ENCODE measurements at places on chromosomes 7 and 10. TPM values are rescaled to one million over a fixed set of nuclear protein-coding genes. Genes with fewer than 3 reads are reported as not detected.
A peak's percentile ranks its signal among the peaks of the same experiment; 100 is the strongest.

GRCh38 chr7:134029743-134030142 is 97.4 kb upstream of the LRGUK start:
- DNase-seq = no peak
- H3K36me3 ChIP-seq = peaks cover 33% of the 10 kb centered on the region
- no peak overlapping the region for H3K27ac ChIP-seq
- H3K27me3 ChIP-seq = no peaks in the 10 kb centered on the region
- peaks cover 18% of the 10 kb centered on the region for H3K4me1 ChIP-seq

Gene GRM3
- not detected for total RNA-seq

Gene CAMK2B
- not detected for total RNA-seq

DNA sequence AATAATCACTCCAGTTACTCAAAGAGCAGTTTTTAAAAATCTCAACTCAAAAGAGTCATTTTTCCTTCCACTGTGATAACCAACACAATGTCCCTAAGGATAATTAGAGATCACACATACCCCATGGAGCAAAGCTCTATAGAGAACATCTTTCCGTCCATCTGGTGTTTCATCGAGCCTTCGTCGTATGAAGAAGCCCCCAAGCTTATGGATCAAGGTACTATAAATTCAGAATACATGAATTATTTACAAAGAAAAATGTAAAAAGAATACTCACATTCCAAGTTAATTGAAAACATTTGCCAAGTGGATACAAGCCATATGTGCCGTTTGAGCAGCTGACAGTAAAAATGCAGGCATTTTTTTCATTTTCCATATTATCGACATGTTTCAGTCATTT is 14.8 kb downstream of the GPAM start:
- no peaks in the 10 kb centered on the region for H3K4me1 ChIP-seq
- peaks cover 33% of the 10 kb centered on the region for H3K36me3 ChIP-seq
- H3K4me3 ChIP-seq = no peak overlapping the region
- no peaks in the 10 kb centered on the region for H3K27me3 ChIP-seq
- no peak for DNase-seq

DNA sequence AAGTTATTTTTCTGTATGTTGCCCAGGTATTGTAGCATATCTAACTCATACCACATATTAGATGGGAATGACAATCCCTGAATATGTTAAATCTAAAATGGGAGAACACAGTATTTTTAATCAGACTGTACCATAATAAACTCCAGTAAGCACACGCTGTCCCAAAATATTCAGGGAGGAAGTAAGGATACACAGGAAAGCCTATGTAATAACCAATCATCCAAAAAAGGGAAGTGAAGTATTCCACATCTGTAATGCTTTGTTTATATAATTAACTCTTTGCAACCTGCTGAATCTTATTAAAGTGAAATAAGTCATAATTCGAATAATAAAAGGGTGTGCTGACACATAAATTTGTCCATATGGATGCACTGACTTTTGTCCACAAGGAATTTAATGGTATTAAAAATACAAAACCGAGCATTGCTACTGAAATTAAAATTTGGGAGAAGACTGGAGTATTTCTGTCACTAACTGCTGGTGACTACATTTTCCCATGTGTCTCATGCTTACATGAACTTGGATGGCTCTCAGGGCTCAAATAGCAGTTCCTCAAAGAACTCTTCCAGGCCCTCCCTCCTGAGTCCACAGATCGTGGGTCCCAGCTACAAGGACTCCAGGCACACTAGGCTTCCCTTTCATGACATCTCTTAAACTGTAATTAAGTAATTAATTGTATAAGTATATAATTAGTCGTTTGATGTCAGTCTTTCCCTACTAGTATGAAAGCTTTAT is 120.6 kb downstream of the NEBL start:
- no peak for DNase-seq
- no peaks in the 10 kb centered on the region for H3K36me3 ChIP-seq
- H3K27me3 ChIP-seq = no peaks in the 10 kb centered on the region
- no peak overlapping the region for H3K4me3 ChIP-seq
- no peak overlapping the region for H3K27ac ChIP-seq

Gene ENTPD1
- total RNA-seq = 1.4 TPM

- H3K4me1 ChIP-seq = peaks cover 13% of the 10 kb centered on the region
- DNase-seq = peak; percentile 37
- H3K36me3 ChIP-seq = no peaks in the 10 kb centered on the region
Observed at GRCh38 chr10:114103284-114103683, 59.6 kb downstream of the ADRB1 start.

- no peak overlapping the region for H3K27ac ChIP-seq
- DNase-seq = no peak
- no peaks in the 10 kb centered on the region for H3K27me3 ChIP-seq
- no peaks in the 10 kb centered on the region for H3K4me1 ChIP-seq
Observed at GRCh38 chr10:109633846-109634245, 289.5 kb downstream of the XPNPEP1 start.

GRCh38 chr7:17829001-17829400 is 111.3 kb downstream of the SNX13 start:
- DNase-seq = no peak
- H3K27ac ChIP-seq = no peak overlapping the region
- no peaks in the 10 kb centered on the region for H3K4me1 ChIP-seq

DNA sequence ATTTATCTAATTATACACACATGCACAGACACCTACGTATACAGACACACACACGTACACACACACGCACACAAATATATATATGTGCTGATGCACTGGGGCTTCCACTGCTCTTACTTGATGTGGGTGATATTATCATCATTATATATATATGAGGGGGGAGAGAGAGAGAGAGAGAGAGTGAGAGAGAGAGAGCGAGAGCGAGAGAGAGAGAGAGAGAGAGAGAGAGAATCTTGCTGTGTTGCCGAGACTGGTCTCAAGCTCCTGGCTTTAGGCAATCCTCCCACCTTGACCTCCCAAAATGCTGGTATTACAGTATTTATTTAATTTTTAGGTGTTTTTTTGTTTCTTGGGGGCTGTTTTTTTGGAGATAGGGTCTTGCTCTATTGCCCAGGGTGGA is 3.6 kb upstream of the RABGEF1 start:
- H3K27ac ChIP-seq = no peak overlapping the region
- DNase-seq = no peak
- no peaks in the 10 kb centered on the region for H3K27me3 ChIP-seq
- H3K4me3 ChIP-seq = no peak overlapping the region

Gene ZP3
- 3.2 TPM for total RNA-seq

- H3K4me1 ChIP-seq = no peaks in the 10 kb centered on the region
- H3K36me3 ChIP-seq = peaks cover 33% of the 10 kb centered on the region
- H3K4me3 ChIP-seq = no peak overlapping the region
- no peak overlapping the region for H3K27ac ChIP-seq
- no peak for DNase-seq
Observed at GRCh38 chr7:143504215-143504936, 26.7 kb downstream of the TAS2R41 start.

Gene ZYX
- 138 TPM for total RNA-seq

- H3K4me3 ChIP-seq = peak overlapping the region; percentile 83
- no peaks in the 10 kb centered on the region for H3K36me3 ChIP-seq
- no peak for DNase-seq
- peaks cover 59% of the 10 kb centered on the region for H3K4me1 ChIP-seq
- no peaks in the 10 kb centered on the region for H3K27me3 ChIP-seq
Observed at GRCh38 chr7:24826662-24827020, 69.4 kb upstream of the GSDME start.

DNA sequence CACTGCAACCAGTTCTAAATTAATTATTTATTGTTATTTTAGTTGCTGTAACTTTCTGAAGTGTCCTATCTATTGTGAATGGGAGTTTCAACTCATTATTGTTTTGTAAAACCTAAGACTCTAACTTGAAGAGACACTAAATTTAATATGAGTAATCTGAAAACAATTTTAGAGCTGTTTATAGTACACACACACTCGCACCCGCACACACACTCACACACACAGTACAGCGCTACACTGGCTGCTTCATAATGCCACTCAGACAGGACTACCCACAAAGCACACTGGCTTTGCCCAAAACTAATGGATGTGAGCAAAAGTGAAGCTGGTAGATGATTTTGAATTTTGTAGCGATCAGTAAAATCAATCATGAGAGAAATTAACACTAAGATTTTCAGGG is 238.9 kb upstream of the ETV1 start:
- no peak overlapping the region for H3K4me3 ChIP-seq
- DNase-seq = no peak
- no peaks in the 10 kb centered on the region for H3K36me3 ChIP-seq
- H3K27me3 ChIP-seq = no peaks in the 10 kb centered on the region
- no peaks in the 10 kb centered on the region for H3K4me1 ChIP-seq

DNA sequence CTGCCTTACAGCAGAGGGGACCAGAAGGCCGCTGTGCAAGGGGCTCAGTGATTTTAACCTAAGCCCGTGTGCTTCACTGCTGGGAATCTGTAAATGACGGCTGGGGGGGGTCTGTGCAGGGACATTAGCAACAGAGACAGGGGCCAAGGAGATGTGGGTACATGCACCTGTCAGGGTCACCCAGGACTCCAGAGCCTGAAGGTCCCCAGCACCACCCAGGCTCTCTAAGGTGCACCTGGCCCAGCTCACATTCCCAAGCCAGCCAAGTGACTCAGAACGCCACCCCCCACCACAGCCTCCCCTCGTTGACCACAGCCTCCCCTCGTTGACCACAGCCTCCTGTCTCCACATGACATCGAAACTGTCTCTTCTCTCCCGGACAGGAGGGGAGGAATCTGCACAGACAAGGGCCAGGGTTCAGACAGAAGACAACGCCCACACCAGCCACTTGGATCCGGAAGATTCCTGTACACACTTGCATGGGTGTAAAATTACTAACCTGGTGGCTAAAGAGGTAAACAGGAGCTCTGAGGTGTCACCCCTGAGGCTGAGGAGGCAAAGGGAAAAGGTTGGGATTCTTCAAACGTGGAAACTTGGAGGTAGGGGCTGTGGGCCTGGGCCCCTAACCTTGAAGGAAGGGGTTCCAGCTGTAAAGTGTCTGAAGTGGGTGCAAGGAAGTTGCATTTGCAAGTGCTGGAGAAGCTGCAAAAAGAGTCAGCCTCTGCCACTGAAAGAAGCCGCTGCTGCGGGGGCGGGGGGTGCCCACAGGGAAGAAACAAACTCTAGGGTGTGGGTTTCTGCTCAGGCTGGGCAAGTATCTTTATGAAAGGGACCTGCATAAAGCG is 27.0 kb downstream of the CALML3 start:
- DNase-seq = peak; percentile 21
- H3K27me3 ChIP-seq = no peaks in the 10 kb centered on the region
- H3K27ac ChIP-seq = peak overlapping the region; percentile 62
- H3K4me1 ChIP-seq = peaks cover 18% of the 10 kb centered on the region

- no peaks in the 10 kb centered on the region for H3K36me3 ChIP-seq
- H3K4me3 ChIP-seq = no peak overlapping the region
- DNase-seq = no peak
- H3K27me3 ChIP-seq = peaks cover 9% of the 10 kb centered on the region
- peaks cover 2% of the 10 kb centered on the region for H3K4me1 ChIP-seq
- no peak overlapping the region for H3K27ac ChIP-seq
Observed at GRCh38 chr10:49220679-49221078, 32.5 kb upstream of the TMEM273 start.

- no peak overlapping the region for H3K4me3 ChIP-seq
- H3K36me3 ChIP-seq = no peaks in the 10 kb centered on the region
- no peak for DNase-seq
- H3K4me1 ChIP-seq = no peaks in the 10 kb centered on the region
- H3K27me3 ChIP-seq = no peaks in the 10 kb centered on the region
Observed at GRCh38 chr10:85317827-85318226, 989.4 kb downstream of the CCSER2 start.

GRCh38 chr10:18230794-18231193 is 90.6 kb downstream of the CACNB2 start:
- peaks cover 2% of the 10 kb centered on the region for H3K27me3 ChIP-seq
- no peak overlapping the region for H3K4me3 ChIP-seq
- H3K36me3 ChIP-seq = no peaks in the 10 kb centered on the region
- DNase-seq = no peak
- H3K27ac ChIP-seq = no peak overlapping the region

- H3K4me3 ChIP-seq = no peak overlapping the region
- no peaks in the 10 kb centered on the region for H3K4me1 ChIP-seq
- no peak for DNase-seq
- H3K36me3 ChIP-seq = no peaks in the 10 kb centered on the region
Observed at GRCh38 chr10:34492081-34492480, 323.0 kb downstream of the PARD3 start.

Gene RPA3
- total RNA-seq = 35.9 TPM

Gene TMEM213
- not detected for total RNA-seq

- H3K27ac ChIP-seq = no peak overlapping the region
- no peaks in the 10 kb centered on the region for H3K36me3 ChIP-seq
- no peaks in the 10 kb centered on the region for H3K27me3 ChIP-seq
- no peak overlapping the region for H3K4me3 ChIP-seq
- no peaks in the 10 kb centered on the region for H3K4me1 ChIP-seq
Observed at GRCh38 chr7:117123311-117123926, 170.1 kb downstream of the ST7 start.

Gene GIMAP4
- total RNA-seq = 381 TPM

- no peaks in the 10 kb centered on the region for H3K4me1 ChIP-seq
- DNase-seq = no peak
- no peaks in the 10 kb centered on the region for H3K27me3 ChIP-seq
- H3K4me3 ChIP-seq = no peak overlapping the region
- no peak overlapping the region for H3K27ac ChIP-seq
- H3K36me3 ChIP-seq = no peaks in the 10 kb centered on the region
Observed at GRCh38 chr7:91169830-91170191, 94.4 kb upstream of the FZD1 start.

Gene NPSR1
- total RNA-seq = not detected

GRCh38 chr7:3117081-3117480 is 73.4 kb upstream of the CARD11 start:
- DNase-seq = no peak
- peak overlapping the region; percentile 95 for H3K4me3 ChIP-seq
- H3K4me1 ChIP-seq = peaks cover 39% of the 10 kb centered on the region
- no peak overlapping the region for H3K27ac ChIP-seq
- peaks cover 28% of the 10 kb centered on the region for H3K36me3 ChIP-seq
- no peaks in the 10 kb centered on the region for H3K27me3 ChIP-seq

DNA sequence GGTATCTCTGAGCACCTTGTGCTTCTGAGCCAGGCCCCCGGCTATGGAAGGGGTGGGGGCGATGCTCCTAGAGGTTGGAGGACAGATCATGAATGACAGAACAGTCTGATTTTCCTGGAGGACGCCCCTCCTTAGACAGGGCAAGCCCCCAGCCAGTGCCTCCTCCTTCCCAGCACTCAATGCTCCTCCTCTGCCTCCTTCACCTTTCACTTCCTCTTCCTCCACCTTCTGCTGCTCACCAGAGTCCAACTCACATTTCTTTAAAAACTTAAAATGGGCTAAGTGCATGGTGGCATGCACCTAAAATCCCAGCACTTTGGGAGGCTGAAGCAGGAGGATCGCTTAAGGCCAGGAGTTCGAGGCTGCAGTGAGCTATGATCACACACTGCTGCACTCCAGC is 71.1 kb upstream of the CUX1 start:
- H3K4me1 ChIP-seq = peaks cover 27% of the 10 kb centered on the region
- no peaks in the 10 kb centered on the region for H3K27me3 ChIP-seq
- no peaks in the 10 kb centered on the region for H3K36me3 ChIP-seq
- no peak overlapping the region for H3K4me3 ChIP-seq
- H3K27ac ChIP-seq = peak overlapping the region; percentile 8

DNA sequence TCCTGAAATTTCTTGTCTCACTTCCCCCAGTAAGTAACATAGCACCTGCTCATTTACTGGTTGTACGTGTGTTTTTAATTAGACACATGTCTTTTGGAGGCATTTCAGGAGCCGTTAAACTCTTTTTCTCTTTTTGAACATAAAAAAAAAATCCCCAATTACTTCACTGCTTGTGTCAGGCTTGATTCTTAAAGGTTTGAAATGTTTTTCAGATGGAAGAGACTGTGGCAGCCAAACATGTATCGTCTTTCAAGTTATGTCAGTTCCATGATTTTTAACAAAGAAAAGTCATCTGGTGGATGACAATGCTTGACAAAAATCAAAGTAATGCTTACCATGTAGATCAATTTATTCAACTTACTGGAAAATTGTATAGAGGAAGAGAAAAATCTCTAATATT is 585.8 kb downstream of the GATA3 start:
- no peaks in the 10 kb centered on the region for H3K4me1 ChIP-seq
- no peak overlapping the region for H3K27ac ChIP-seq
- no peaks in the 10 kb centered on the region for H3K36me3 ChIP-seq
- H3K4me3 ChIP-seq = no peak overlapping the region
- DNase-seq = no peak

Gene CYP2C19
- not detected for total RNA-seq
